Activated CD4-positive, alpha-beta T cell treated with anti-CD3 and anti-CD28 coated beads, Interleukin-2, amount 50 U/mL, for 1 hour (primary cell): ENCODE measurements at places on chromosomes 2 and 18.
A peak's percentile ranks its signal among the peaks of the same experiment; 100 is the strongest.

- DNase-seq: no peak
These were observed 309.9 kb downstream of the LRP1B start for GRCh38 chr2:141820893-141821292.

GRCh38 chr18:11828786-11829432 lies 22.3 kb upstream of the CHMP1B start:
- no peak for DNase-seq

DNA sequence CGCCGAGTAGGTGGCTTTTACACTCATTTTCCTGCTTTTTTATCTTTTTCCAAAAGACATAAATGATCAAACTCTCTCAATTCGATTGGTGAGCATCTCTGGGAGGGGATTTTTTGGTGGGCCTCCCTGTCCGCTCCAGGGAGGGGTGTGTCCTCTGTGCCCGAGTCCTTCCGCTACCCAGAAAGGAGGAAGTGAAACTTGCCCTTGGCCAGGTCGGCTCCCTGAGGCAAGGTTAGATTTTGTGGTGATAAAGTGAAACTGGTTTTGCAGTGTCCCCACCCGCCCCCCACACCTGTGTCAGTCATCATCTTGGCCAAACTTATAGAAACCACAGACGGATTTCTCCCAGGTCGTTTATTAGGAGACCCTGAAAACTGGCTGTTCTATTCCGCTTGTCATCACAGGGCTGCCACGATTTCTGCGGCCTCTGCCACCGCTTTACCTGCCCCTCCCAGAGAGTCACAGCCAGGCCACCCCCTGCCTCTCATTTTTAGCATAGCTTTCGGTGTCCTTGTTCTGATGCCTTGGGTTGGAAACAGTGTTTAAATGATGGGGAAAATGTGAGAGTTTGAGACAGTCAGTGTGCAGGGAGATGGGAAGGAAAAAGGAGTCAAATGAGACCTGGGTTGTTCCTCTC lies 93.6 kb downstream of the SH3BP4 start:
- no peak for DNase-seq

GRCh38 chr2:98383166-98383565 lies 36.9 kb downstream of the CNGA3 start:
- DNase-seq: no peak

DNA sequence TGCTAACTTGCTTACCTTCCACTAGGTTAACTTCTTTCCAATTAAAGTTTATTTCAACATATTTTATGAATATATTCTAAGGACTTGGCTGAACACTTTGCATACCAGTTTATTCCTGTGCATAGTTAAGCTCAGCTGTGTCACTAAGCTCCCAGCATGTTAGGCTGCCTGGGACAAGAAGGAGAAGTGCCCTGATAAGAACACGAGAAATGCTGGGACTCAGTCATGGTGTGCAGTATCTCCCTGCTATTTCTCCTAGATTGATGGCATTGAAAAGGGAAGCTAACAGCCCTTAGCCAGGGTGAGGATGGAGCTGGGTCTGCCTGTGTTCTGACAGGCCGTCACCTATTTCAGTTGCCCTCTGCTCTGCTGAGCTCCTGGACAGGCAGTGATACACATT lies 164.3 kb downstream of the TRABD2A start:
- no peak for DNase-seq

DNA sequence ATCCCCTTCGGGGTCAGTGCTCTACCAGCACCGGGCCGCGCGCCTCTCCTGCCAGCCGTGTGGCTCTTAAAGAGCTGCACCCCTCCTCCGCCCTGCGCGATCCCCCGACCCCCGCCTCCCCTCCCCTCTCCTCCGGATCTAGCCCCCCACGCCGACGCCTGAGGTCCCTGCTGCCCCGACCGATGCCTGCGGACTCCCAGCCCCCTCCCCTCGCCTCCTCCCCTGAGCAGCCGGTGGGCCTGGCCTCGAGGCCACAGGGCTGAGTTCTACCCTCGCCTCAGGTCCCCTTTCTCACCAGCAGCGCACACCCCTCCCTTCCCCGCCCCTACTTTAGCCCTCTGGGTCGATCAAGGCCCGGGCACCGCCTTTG lies 5.8 kb upstream of the SIX3 start:
- no peak for DNase-seq

DNA sequence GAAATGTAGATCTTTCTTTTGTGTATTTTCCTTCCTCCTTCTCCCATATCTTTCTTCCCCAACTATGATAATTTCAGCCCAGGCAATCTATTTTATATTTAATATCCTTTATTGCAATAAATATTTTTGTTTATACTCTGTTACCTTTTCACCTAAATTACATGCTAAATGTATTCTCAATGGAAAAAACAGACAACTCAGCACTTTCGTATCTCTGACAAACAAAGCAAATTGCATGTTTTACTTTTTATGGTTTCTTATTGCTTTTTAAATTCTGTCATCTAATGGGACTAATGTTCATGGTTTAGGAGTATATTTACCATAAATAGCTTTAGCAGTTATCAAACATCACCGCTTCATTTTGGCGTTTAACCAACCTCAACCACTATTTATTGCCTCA lies 74.0 kb downstream of the LRP1B start:
- no peak for DNase-seq

GRCh38 chr2:134225841-134226240 lies 28.0 kb upstream of the MGAT5 start:
- no peak for DNase-seq

- no peak for DNase-seq
These were observed 1.2 kb upstream of the SRBD1 start for GRCh38 chr2:45612285-45612684.

- no peak for DNase-seq
These were observed 60.8 kb downstream of the CRACDL start for GRCh38 chr2:98875081-98875728.

GRCh38 chr2:121529439-121530211 lies 1.1 kb upstream of the RNU4ATAC start:
- DNase-seq: no peak

DNA sequence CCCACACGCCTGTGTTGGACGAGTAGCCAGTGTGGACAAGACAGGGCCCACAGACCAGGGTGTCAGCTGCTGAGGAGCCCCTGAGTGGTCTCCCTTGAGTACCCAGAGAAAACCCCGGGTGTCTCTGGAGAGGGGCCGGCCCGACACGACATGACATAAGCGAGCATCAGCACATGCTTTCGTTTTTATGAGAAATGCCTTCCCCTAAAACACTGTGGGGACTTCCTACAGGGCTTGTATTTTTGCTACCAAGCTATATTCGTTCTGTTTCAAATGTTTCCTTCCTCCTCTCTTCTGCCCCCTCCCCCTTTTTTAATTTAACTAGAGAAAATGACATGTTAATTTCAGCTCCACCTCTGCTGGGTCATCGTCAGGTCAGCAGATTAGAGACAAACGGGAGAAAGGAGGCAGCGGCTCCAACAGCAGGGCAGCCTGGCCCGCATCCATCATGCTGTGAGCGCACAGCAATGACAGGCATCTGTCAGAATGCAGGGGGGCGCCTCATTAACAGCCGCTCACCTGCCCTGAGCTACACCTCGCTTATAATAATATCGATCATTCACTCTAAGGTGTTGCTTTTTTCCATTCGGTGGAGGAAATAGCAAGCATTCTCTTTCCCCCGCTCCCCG lies 286.2 kb downstream of the ZNF516 start:
- DNase-seq: no peak

DNA sequence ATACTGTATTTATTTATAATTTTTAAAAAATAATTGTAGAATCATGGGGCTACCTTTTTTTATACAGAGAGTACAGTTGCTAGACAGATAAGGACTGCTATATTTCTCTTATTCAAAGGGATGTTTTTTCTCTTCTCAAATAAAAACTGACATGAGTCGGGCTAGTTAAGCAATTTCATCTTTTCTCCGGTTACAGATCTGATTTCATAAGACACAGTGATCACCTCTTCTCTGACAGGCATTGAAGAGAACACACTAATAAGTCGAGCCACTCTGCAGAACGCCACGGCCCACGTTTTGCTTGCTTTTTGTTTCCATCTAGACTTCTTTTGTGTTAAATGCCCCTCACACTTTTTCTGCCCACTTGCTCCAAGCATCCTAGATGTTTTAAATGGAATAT lies 85.4 kb downstream of the HNRNPLL start:
- no peak for DNase-seq

GRCh38 chr2:224442071-224442967 lies 40.4 kb upstream of the FAM124B start:
- DNase-seq: no peak

GRCh38 chr2:66236067-66236685 lies 198.7 kb upstream of the MEIS1 start:
- no peak for DNase-seq

GRCh38 chr2:39437522-39438296 lies 624 bp upstream of the MAP4K3 start:
- DNase-seq: peak; percentile 29
